ENCODE measurements at places on chromosomes 16 and 17.
A peak's percentile ranks its signal among the peaks of the same experiment; 100 is the strongest.

DNA sequence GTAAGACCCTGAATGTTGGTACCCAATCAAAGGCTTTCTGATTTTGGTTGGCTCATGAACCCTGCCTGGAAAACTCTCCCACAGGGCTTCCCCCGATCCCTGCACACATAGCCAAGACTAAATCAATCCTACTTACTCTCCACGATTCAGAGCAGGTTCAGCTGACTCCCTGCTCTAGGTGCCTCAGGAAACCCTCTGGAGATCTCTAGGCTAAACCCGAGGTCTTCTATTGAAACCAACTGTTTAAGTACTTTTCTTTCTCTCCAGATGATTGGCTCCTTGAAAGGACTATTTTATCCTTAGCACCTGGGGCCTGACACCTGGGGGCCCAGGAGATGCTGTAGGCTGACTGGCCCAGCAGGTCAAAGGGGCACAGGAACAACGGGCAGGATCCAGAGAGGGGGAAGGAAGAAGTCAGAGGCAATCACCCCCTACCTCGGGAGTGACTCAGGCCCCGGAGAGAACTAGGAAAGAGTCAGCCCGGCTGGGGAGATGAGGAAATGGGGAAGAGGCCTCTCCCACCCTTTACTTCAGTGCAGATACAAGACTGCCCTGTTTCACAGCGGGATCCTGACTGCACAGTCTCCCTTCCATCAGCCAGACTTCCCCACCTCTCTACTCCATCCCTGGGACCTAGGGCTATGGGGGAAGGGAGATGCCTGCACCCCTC, 2.0 kb downstream of the TBC1D10B start:
- DNase-seq: peak; percentile 80

GRCh38 chr16:65071433-65072311, 50.2 kb downstream of the CDH11 start:
- no peak for DNase-seq

DNA sequence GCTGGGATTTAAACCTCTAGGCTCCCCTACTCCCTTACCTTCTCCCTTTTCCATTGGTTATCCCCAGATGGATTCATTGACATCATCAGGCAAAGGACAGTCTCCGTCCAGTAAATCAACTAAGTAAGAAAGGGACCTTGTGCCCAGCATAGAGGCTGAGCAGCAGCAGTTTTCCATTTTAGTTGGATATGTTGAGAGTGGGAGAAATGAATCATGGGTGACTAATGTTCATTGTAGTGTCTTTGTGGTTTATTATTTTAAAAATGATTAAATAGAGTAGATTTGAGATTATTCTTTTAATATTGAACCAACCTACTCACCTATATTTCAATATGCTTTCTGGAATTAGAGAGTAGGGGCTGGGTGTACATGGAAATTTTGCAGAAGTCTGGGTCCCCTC, 99.4 kb upstream of the CACNG3 start:
- DNase-seq: no peak

DNA sequence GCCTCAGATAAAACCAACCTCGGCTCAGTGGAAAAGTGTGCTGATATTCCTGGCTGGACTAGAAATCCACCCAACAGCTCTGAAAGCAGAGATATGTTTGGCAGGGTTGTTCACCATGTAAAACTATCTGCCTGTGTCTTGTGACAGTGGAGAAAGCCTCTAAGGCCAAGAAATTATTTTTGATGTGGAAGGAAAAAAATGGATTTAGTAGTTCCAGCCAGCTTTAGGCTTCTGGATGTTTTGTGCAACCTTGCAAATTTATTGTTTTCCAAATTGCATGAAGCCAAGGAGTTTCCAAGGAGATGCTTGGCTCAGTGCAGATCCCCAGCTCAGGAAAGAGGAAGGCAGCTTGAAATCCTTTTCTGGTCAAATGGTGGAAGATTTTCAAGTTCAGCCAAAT, 31.6 kb downstream of the TEKT5 start:
- DNase-seq: no peak

DNA sequence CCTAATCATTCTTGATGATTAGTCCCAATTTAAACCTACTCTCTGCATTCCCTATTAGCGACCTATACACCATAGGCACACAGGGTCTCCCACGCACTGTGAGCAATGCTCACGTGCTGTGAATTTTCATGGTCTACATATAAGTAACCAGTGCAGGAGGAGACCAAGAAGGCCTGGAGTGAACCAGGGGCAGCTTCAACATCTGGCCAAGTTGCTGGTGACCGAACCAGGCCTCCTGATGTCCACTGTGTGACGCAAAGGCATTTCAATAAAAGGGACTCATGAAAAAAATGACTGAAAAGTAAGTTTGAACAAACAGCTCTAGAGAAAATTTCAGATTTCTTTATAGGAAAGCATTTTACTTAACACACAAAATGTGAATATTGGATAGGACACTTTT, 107.0 kb downstream of the ZFHX3 start:
- DNase-seq: peak; percentile 28

DNA sequence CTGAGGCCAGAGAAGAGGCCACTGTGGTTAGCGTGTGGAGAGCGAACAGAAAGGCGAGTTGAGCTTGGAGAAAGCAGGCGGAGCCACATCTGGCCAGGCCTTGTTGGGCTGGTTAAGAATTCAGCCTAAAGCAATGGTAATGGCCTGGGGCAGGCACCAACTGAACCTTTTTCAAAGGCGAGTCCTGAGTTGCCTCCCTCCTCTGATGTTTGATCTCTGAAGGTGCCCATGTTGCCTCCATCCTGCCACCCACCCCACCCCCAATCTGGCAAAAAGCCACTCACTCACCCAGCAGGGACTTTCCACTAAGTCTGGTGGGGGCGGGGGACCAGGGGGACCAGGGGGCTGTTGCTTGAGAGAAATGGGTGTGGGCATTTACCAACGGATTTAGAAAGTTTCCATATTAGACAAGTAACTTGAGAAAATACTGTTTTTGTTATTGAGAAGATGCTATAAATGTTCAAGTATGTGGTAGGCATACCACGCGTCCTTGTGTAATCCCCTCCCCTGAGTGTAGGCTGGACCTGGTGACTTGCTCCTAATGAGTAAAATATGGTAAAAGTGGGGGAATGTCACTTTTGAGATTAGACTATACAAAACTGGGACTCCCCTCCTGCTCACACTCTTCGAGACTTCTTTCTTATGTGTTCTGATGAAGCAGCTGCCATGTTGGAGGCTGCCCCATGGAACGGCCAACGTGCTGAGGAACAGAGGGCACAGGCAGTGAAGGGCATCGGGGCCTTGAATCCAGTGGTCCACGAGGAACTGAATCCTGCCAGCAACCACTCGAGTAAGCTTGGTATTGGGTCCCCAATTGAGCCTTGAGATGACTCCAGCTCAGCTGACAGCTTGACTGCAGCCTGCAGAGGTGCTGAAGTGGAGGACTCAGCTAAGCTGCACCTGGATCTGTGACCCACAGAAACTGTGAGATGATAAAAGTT, 29.9 kb upstream of the TNS4 start:
- DNase-seq: no peak

DNA sequence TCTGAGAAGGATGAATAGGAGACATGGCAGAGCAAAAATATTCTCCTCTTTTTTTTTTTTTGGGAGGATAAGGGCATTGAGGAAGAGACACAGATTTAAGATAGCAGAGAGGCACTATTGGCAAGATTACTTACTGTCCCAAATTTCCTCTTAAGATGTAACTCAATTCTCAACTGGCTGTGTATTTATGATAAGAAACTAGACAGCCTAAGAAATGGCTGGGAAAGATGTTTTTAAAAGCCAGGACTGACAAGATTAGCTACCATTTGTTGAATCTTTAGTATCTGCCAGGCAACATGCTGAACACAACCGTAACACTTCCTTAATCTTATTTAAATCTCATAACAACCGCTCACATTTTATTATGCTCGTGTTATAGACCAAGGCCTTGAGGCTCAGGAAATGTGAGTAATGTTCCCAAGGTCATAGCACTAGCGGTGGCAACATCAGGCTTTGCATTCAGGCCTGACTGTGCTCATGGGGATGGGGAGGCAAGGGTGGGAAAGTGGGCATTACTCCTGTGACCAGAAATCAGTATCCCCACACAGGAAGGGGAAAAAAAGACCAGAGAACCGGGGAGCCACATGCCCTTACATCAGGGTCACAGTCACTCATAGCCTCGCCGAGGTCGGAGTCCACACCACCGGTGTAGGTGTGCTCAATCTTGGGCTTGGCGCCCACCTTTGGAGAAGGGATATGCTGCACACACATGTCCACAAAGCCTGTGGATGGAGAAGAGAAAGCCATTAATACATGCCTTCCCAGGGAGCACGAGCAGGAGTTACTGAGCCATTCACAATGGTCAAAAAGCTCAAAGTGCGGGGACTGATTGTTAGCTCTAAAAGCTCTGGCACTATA, 15.6 kb downstream of the HIGD1B start:
- DNase-seq: no peak

DNA sequence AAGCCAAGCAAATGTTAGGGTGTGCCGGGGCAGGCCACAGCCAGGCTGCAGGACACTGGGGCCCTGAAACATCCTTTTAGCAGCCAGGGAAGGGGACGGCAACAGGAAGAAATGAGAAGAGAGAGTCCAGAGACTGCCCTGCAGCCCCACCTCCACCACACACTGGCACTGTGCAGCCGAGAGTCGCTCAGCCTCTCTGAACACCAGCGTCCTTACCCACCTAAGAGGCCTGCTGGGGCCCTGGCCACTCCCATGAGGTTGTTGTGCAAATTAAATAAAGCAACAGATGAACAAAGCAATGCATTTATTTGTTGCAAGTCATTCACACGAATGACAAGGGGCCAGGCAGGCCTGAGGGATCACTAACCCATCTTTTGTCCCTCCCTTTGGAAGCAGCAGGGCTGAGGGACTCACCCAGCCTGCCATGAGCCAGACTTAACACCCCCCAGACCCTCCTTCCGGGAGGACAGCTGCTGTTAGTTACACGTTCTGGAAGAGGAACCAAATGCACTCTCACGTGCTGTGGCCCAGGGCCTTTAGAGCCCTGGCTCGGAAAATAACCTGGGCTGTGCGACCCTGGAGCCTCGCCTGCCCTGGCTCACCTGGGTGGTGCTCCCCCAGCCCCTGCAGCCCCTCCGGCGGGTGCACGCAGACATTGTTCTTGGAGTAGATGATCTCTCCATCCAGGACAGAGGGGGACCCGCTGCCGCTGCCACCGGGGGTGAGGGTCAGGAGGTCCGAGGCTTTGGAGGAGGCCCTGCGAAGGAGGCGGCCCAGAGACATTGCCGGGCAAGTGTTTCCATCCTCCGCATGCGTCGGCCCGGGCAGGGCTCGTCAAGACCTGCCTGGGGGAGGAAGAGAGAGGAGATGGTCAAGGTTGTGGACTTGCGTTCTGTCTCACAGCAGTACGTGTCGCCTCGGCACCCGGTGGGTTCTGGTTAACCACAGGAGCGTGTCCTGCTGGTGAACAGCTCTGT, 22.6 kb downstream of the TBC1D16 start:
- no peak for DNase-seq

DNA sequence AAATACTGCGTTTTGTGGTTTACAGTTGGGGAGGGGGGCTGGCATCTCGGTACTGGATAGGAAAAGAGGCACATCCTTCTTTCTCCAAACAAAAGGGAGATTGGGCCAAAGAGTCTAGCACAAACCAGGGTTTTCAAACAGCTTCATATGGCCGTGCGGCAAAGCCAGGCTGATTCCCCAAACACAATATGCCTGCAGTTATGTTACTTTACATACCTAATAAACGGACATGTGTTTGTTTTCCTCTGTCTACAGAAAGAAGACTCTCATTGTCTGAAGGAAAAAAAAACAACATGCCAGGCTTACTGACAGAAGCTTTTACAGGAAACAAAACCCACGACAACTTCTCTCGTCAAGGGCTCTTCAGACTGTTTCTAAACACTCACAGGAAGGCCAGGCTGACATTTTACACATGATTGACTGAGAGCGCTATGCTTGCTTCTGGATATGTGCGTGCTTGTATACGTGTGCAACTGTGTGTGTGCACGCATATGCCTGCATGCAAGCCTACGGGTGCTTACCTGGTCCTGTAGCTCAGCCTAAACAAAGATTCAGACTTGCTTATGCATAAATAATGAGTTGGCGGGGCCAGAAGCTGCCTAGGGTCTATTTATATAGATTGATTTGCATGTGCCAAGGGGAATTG, 461.0 kb upstream of the C16orf82 start:
- DNase-seq: no peak

GRCh38 chr17:78040440-78041385, 82.2 kb downstream of the TNRC6C start:
- peak; percentile 38 for DNase-seq

DNA sequence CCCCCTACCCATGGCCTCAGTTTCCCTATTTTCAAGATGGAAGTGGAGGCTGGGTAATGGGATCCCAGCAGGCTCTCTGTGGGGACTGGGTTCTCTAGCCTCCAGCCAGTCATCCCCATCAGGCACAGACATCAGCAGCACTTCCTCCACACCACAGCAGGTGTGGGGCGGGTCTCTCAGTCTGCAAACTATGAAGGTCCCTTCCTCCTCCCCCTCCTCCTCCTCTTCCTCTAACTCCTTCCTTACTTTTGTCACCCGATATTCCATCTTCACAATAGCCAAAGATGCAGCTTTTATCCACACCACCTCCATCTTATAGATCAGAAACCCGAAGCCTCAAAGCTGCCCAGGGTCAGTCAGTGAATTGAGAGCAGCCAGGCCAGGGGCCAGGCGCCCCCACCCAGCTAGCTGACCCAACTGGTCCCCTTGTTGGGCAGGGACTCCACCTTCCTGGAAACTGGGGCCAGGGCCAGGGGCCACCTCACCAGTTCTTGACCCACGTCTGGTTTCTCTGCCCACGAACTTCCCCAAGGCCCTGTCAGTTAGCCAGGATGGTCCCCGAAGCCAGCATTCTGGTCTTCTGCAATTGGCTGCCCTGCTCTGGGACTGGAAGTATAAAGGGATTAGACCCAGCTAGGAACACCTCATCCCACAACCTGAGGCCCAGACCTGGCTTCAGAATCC, 2.5 kb downstream of the FAM83G start:
- DNase-seq: no peak

- DNase-seq: peak; percentile 57
Measured at GRCh38 chr17:78124081-78124835, 4.3 kb downstream of the TMC6 start.

DNA sequence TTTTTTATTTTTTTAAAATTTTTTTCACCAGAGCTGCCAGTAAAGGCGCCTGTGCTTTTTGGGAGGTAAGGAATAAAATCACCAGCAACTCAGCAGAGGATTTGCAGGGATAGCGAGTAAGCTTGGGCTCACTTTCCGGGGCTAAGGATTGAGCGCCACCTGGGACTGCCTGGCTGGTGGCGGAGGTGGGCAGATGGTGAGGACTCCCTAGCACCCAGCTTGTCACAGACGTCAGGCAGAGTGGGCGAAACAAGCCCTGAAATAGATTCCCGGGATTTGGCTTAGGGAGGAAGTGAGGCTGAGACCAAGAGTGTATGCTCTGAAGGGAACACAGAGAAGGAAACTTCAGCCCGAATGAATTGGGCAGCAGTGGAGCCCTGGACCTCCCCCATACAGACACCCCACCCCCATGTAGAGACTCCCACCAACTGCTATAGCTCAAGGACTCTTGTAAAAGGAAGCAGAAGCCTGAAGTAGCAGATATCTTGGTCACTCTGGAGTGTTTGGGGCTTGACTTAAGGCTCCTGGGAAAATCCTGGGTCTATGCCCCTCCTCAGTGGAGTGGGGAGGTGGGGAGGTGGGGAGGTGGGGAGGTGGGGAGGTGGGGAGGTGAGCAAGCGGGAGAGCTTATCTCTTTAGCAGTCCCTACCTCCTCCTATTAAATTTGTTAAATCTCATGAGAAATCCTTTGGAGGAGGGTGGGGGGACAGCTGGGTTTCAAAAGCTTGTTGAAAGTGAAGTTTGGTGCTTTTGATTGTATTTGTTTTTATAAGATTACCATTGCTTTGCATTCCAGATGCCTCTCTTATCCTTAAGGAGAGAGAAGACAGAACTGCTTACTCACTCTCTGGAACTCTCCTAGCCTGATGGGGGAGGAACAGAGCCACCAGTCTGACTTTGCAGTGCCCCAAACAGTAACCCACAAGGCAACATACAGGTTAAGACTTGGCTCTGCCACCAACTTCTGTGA, 8.2 kb downstream of the ARL4D start:
- peak; percentile 16 for DNase-seq

Data from inflammatory macrophage (primary cell).